ENCODE measurements at places on chromosomes 6 and 20. TPM values are rescaled to one million over a fixed set of nuclear protein-coding genes. Genes with fewer than 3 reads are reported as not detected.

Gene TRAPPC3L
- 0.19 TPM for polyA plus RNA-seq

Gene PROKR2
- not detected for polyA plus RNA-seq

Gene MCHR2
- polyA plus RNA-seq = not detected

Gene DEF6
- polyA plus RNA-seq = 2.6 TPM

Gene ELOVL5
- 68.3 TPM for polyA plus RNA-seq

Gene APCDD1L
- polyA plus RNA-seq = 8.6 TPM

Gene TFAP2A
- 2.3 TPM for polyA plus RNA-seq

Gene GMPR
- 8.2 TPM for polyA plus RNA-seq

Gene SIRPD
- polyA plus RNA-seq = not detected

Gene TMEM217
- 7.8 TPM for polyA plus RNA-seq

Gene EYA4
- 30.9 TPM for polyA plus RNA-seq

Gene CD2AP
- polyA plus RNA-seq = 12.5 TPM

Gene GPX5
- not detected for polyA plus RNA-seq

Gene PERP
- polyA plus RNA-seq = 40.5 TPM

Gene EPHA7
- polyA plus RNA-seq = not detected

Gene PLCB4
- polyA plus RNA-seq = 18.6 TPM

Gene SLC13A3
- 3.8 TPM for polyA plus RNA-seq

Gene APOBEC2
- not detected for polyA plus RNA-seq

Gene HLA-DRB5
- not detected for polyA plus RNA-seq

Gene PBOV1
- polyA plus RNA-seq = not detected

Gene TCP11
- 0.11 TPM for polyA plus RNA-seq

Gene MYCT1
- polyA plus RNA-seq = 0.25 TPM

Gene LPIN3
- polyA plus RNA-seq = 2.0 TPM

Gene TCP1
- 132 TPM for polyA plus RNA-seq

Gene TFAP2D
- not detected for polyA plus RNA-seq

Gene HECA
- 8.4 TPM for polyA plus RNA-seq

Gene COL20A1
- not detected for polyA plus RNA-seq

Gene C2
- polyA plus RNA-seq = 1.9 TPM

Gene TRIM15
- polyA plus RNA-seq = not detected

Gene HCRTR2
- polyA plus RNA-seq = not detected

Gene TMC2
- not detected for polyA plus RNA-seq

Gene ZNF311
- 0.63 TPM for polyA plus RNA-seq

Gene UTRN
- polyA plus RNA-seq = 34.0 TPM

Gene ADTRP
- polyA plus RNA-seq = 0.33 TPM

Gene LY6G6F
- not detected for polyA plus RNA-seq

Gene PPP1R10
- 32.9 TPM for polyA plus RNA-seq

Gene SRSF12
- 0.04 TPM for polyA plus RNA-seq

Gene SCRT2
- polyA plus RNA-seq = not detected

Gene SLC24A3
- polyA plus RNA-seq = not detected

Gene RPN2
- polyA plus RNA-seq = 488 TPM

Gene MEP1A
- polyA plus RNA-seq = not detected

Gene MYB
- 0.09 TPM for polyA plus RNA-seq

Gene TINAG
- not detected for polyA plus RNA-seq

Gene TNFRSF6B
- 2.5 TPM for polyA plus RNA-seq

Gene FAM83B
- polyA plus RNA-seq = 0.05 TPM

Gene SOX4
- 33.5 TPM for polyA plus RNA-seq

Gene TSHZ2
- not detected for polyA plus RNA-seq

Gene SLC22A7
- polyA plus RNA-seq = not detected

Gene CD93
- 0.02 TPM for polyA plus RNA-seq

Gene EZR
- 61.2 TPM for polyA plus RNA-seq

Gene SOBP
- polyA plus RNA-seq = 0.76 TPM

Gene FAXC
- polyA plus RNA-seq = 8.4 TPM

Gene ASIP
- not detected for polyA plus RNA-seq

Gene PLEKHG1
- 0.12 TPM for polyA plus RNA-seq

Gene NRM
- 14.6 TPM for polyA plus RNA-seq

Gene CRYBG1
- 1.8 TPM for polyA plus RNA-seq

Gene RNGTT
- 7.8 TPM for polyA plus RNA-seq

Gene EHMT2
- 23.8 TPM for polyA plus RNA-seq

Gene RAB44
- polyA plus RNA-seq = not detected

Measured in AG04450 (cell line).